Psoas muscle (tissue), 8 donors: ENCODE measurements at places on chromosomes 5 and 9.

GRCh38 chr5:109898269-109899162, 208.8 kb downstream of the MAN2A1 start:
- DNase-seq = no peak

GRCh38 chr9:6525326-6526045, 112.5 kb downstream of the UHRF2 start:
- no peak for DNase-seq

DNA sequence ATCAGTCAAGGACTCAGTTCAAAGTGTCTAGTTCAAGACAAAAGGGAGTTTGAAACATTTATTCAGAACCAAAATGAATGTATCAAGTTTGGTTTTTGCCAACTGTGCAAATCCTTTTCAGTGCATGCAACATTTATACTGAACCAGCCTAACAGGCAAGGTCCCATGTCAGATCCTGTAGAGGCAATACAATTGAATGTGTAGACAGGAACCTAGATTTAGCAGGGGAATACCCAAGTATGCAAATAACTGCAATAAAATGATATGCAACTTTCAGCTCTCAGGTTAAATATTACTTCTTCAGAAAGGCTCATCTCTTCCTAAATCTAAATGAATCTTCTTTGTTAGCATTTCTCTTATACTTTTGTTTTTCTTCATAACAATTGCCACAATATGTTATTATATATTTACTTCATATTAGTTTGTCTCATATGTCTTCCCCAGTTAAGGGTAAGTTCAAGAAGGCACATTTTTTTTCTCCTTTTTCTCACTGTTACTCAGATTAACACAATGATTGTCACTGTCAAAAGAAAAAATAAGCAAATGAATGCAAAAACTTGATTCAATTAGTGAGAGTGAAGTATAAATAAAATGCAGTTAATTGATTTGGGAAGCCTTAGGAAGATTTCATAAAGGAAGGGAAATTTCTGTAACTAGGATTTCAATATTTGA, 163.9 kb upstream of the RASA1 start:
- no peak for DNase-seq

DNA sequence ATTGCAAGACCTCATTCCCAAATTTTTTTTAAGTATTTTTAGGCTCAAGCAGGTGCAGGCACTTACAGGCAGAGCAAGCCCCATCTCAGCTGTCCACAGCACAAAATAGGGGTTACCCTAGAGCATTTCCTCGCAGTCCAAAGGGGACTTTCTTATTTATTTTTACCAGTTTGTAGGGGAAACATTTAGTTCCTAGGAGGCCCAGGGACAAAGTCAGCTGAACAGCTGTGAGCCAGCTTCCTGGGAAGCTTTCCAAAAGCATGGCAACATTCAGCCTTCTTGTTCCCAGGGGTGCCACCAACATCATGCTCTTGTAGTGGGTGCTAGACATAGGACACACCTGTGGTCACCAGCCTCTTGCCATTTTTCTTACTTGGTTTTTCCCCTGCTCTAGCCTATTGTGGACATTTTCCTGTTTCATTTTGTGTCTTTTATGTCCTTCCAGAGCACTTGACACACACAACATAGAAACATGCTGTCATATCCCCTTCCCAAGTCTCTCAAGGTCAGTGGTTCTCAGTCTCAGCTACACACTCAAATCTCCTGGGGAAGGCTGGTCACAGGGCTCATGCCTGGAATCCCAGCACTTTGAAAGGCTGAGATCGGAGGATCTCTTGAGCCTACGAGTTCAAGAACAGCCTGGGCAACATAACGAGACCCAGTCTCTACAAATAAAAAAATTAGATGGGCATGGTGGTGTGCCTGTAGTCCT, 38.2 kb downstream of the HAVCR1 start:
- DNase-seq = no peak

GRCh38 chr5:109929911-109930310, 240.2 kb downstream of the MAN2A1 start:
- no peak for DNase-seq

DNA sequence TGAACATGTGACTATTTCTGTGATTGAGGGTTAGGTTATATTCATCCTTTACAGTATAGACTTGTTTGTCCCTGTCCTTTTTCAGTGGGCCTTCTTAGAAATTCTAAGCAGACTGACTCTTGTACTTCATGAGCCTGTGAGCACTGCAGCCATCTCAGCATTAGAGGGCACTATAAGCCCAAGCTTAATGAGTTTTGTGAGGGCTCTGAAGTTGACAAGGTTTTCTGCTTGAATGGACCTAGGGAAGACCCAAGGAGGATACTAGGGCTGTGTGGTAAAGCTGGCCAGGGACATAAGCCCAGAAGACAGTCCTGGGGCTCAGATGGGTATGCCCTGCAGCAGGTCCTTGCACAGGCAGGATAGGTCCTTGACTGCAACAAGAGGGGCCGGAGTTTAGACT, 126.5 kb downstream of the MRPS30 start:
- DNase-seq = no peak

DNA sequence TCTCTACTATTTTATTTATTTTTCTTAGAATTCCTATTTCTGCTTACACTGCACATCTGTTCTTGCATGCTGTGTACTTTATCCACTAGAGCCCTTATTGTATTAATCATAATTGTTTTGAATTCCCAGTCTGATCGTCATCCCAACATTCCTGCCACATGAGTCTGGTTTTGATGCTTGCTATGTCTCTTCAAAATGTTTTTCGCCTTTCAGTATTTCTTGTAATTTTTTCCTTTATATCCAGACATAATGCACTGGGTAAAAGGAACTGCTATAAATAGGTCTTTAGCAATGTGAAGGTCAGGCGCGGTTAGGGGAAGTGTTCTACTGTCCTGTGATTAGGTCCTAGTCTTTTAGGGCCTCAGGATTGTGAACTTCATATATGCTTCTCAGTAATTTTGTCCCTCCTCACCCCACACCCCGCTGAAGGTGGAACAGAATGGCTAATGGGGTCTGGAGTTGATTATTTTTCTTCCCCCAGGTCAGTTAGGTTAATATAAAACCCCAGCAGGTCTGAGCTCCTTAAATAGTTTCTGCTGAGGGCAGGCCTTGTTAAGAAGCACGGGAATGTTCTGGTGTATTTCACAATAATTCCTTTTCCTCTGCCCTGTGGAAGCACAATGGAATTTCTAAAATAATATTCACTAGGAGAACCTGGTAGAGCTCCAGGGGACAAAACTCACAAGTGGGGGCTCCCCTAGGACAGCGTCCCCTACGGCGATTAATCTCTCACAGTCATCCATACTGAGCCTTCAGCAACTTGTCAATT, 146.6 kb upstream of the TUT7 start:
- DNase-seq = no peak

- DNase-seq = no peak
Observed at GRCh38 chr5:360257-361027, 38.9 kb downstream of the AHRR start.

GRCh38 chr9:12735665-12736064, 39.2 kb upstream of the LURAP1L start:
- DNase-seq = no peak

DNA sequence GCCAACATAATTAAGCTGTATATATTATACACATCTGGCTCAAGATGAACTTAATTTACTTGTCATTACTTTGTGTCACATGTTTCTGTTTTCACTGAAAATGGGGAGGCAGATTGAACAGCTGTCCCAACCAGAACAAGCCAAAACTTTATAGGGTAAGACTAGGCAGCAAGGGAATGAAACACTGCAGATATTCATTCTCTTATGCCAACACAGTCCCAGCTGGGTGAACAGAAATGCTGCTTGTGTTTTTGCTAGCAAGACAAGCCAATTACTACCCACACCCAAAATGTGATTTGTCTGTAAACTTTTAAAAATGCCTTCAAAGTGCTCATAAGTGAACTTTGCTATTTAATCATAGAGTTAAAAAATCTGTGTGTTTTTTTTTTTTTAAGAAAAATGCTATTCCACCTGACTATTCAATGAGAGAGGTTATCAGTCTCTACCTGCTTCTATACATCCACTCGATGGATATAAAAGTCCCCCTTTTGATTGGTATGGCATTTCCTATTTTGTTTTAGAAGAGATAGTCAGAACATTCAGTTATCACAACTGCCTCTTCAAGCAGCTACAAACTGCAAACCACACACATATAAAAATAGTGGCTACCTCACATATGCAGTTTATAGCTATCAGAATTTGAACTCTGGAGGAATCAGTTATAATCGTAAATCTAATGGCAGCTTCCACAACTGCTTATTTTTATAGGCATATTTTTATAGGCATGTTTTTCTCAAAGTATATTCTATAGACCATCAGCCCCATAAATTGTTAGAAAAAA, 91.9 kb upstream of the PPP1R2B start:
- DNase-seq = no peak
